ENCODE measurements at places on chromosomes 5 and 9.

- DNase-seq, result no peak
Measured at GRCh38 chr9:18855656-18856055, 177.4 kb downstream of the SAXO1 start.

DNA sequence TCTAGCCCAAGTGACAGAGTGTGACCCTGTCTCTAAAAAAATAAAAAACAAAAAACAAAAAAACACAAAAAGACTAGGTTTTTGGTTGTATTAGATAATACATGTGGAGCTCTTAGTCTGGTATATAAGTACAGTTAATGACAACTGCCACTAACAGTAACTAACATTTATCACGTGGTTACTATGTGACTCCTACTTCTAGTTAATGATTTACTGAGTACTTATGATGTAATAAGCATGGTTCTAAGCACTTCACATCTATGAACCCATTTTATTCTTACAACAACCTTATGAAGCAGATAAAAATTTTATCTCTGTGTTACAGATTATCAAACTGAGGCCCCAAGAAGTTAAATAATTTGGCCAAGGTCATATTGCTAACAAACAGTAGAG, 6.1 kb upstream of the TMEFF1 start:
- DNase-seq, result no peak

DNA sequence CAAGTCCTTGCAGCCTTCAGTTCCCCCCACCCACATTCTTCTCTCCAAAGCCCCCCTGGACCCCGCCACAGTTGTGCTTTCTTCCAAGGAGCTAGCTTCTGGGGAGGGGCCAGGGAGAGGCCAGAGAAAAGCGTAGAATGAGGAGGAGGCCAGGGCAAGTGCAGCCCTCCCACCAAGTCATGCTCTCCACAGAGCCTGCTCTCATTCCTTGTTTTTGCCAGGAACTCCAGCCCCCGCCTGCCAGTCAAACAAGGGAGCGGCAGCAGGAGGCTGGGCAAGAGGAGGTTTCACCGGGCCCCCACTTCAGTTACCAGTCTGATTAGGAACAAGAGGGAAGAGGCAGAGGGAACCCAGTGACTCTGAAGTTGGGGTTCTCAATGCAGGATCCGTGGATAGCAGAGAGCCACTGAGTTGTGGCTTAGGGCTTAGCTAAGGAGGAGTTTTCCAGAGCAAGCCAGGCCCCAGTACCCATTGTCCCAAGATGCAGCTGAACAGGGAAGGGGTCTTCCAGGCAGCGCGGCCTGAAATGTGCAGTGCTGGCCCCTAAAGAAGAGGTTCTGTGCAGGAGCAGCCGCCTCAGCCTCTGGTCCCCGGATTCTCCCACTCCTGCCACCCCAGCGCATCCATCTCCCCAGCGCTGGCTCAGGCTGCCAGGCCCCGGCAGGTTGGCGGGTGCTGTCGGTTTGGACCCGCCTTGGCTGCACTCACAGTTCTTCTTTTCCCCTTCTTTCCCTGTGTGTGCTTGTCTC, 120.6 kb downstream of the DAB2IP start:
- DNase-seq, result no peak

DNA sequence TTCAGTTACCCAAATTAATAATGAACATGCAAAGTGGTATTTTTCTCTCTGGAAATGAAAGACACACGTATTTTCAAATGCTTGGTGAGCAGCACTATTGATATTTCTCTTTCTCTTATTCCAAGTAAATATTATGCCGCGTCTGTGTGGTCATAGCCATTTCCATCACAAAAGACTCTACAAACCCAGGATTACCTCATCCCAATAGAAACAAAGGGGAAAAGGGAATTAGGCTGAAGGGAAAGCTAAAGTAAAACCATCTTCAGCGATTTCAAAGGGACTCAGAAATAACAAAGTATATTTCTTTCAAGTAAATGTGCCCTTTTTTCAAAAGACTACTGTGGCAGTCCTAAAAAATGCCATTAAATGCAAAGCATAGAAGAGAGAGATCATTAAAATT, 62.0 kb upstream of the FST start:
- no peak for DNase-seq

DNA sequence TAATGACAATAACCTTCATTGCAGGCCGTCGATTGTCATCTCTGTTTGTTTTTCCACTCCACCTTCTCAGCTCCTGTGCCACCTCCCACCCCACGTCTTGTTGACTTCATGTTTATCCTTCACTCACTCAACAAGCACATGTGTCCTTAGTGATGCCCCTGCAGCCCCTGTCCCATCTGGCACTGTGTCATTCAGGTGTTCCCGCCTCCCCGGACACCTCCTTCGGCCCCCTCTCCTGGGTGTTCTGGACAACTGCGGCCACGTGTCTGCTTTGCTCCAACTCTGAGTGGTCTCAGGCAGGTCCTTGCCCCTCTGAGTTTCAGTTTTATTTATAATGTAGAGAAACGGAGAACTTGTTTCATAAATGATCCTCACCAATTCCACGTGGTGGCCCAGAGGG, 91.0 kb upstream of the COL5A1 start:
- no peak for DNase-seq

DNA sequence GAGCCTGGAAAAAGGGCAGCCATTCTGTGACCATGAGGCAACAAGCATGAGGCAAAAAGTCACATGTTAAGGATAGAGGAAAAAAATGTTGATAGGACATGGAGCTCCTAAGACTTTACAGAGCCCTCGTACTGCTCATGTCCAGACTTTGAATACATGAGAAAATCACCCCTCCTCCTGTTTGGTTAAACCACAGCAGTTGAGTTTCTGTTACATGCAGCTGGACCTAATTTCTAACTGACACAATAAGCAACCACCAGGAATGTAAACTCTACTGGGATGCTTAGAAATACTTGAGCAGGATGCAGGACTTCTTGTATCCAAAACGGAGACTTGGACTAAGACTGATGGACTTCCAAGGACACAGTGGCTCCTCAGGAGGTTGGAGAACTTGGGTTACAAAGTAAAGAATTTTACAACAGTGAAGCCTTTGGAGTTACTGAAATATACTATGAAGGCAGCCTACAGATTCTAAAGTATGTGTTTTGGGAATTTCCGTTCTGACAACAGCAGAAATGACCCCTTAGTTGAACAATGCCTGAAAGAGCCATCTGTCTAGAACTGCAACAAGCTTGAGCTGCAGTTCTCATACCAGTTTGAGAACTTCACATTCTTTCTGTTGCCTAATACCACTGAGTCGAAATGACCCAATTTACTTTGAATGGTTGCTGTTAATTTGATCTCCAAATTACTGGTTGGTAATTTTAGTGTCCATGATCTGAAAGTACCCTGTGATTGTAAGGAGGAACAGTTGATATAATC, 268.9 kb downstream of the PIK3R1 start:
- no peak for DNase-seq

- DNase-seq, result no peak
Measured at GRCh38 chr5:149455889-149456409, 76.9 kb upstream of the IL17B start.

DNA sequence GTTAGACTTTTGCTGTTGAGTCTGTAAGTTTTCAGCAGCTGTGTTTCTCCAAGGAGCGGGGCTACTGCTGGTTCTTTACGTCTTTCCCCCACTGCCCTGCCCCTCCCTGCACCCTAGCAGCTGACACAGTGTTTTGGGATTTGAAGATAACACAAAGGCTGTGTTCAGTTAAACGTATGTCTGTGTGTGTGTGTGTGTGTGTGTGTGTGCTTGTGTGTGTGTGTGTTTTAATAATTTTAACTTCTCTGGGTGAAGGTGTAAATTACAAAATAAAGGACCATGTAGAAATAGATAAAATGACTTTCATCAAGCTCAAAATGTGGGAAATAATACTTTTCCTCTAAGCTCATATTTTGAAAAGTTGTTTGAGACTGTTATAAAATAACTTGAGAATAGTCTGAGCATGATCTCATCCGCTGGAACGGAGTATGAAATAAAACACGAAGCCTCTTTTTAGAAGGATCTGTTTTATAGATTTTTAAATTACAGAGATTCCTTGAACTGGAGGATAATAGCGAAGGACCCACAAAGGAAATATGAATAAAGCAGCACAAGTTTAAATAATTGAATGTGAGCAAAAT, 10.9 kb downstream of the ABL1 start:
- DNase-seq, result no peak

DNA sequence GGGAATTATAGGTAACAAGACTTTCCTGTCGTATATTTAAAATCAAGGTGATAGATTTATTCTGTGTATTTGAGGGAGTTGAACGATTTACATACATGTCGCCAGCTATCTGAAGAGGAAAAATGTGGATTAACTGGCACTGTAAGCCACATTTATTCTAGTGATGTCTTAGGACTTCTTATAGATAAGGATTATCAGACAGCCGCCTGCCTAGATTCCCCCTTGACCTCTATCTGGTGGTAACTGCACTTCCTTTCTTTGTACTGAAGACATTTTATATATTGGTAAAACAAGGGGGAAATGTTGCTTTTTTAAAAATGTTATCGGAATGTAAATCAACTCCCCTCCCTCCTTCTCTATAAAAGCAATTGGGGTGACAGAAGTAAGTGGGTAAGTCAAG, 39.3 kb upstream of the F2RL2 start:
- DNase-seq, result no peak

- no peak for DNase-seq
Measured at GRCh38 chr5:75856056-75856455, 138.8 kb upstream of the POC5 start.

GRCh38 chr9:137379761-137380161, 43.2 kb downstream of the EXD3 start:
- no peak for DNase-seq

GRCh38 chr9:124366476-124367220, 48.6 kb downstream of the PSMB7 start:
- no peak for DNase-seq

GRCh38 chr9:133048595-133048994, 13.2 kb upstream of the CEL start:
- no peak for DNase-seq

GRCh38 chr9:68522131-68522530, 18.6 kb downstream of the TMEM252 start:
- DNase-seq, result no peak

- DNase-seq, result no peak
Measured at GRCh38 chr9:108967916-108968315, 33.7 kb downstream of the ABITRAM start.

DNA sequence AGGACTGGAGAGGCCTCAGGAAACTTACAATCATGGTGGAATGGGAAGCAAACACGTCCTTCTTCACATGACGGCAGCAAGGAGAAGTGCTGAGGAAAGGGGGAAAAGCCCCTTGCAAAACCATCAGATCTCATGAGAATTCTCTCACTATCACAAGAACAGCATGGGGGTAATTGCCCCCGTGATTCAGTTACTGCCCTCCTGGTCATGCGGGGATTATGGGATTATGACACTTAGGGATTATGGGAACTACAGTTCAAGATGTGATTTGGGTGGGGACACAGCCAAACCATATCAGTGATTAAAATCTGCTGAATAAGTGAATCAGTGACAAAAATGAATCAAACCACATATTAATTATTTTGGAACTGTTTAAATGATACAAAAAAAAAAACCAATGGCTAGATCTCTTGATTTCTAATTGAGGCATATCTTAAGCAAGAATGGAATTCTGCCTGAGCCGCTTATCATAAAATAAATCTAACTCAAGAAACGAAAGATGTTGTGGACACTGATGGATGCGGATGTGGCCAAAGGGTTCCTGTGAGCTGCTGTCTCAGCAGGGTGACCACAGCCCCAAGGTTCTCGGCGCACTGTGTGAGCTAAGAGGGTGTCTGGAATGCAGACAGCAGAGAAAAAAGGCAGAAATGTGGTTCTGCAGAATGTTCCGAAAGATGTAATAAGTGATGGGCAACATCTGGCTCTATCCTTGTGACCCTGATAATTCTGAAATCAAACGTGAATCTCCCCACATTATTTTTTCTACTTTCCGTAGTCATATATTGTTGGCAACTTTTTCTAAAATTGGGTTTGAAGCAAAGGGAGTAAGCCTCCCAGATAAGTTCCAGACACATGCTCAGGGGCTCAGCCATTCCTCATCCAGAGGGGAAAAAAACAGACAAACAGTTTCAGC, 107.2 kb upstream of the ICE1 start:
- no peak for DNase-seq

GRCh38 chr9:68530618-68531017, 10.1 kb downstream of the TMEM252 start:
- DNase-seq, result no peak

DNA sequence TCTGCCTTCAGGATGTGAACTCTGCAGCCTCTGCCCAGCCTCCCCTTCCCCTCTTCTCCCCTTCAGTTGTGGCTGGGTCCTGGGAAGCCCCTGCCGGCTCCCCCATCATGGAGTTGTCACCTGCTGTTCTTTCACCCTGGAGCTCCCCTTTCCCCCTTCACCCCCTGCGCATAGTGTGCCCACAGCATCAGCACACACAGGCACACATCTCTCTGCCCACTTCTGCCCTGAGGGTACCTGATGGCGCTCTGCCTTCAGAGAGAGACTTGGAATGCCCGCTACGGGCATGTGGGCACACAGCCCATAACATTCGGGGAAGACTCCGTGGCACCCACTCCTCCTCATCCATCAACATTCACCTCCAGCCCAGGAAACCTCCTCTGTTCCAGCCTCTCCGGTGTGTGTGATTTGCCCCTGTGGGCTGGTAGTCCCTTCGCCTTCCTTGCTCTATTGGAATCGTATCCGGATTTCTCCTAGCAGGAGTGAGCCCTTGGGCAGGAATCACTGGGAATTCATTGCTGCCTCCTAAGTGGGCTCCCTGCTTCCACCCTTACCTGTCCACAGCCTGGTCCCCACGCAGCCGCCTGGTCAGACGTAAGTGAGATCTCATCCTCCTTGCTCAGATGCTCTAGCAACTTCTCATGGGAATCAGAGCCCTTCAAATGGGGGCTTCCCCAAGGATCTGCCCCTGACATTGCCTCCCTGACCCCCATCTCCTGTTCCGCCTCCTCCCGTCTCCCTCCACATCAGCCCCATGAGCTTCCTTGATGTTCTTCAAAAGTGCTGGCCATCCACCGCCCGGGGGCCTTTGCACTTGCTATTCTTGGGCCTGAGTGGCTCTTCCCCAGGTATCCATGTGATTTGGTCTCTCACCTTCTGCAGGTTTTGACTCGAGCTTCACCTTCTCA, 61.5 kb upstream of the CTSL start:
- DNase-seq, result no peak

GRCh38 chr9:79377339-79377855, 194.4 kb upstream of the TLE4 start:
- DNase-seq, result no peak

DNA sequence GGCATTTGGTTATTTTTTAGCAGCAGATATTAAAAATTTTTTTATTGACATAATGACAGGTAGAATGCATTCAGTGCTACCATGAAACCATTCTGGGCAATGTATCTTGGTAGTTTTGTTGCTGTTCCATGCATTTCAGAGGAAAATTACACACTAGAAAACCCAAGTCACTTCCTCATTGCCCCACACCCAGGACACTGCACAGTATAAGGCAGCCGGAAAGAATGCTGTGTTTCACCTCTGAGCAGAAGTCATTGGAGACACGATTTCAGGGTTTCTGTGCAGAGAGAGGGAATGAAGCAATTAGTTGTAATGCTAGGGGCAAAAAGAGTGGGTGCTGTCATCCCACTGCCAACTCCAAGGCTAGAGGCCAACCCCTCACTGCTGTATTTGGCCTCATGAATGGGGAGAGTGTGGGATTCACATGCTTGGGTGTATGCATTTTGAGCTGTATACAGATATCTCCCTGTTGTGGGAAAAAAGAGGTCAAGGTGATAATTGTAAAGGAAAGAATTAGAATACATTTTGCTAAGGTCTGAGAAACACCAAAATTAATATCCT, 290.5 kb downstream of the BNC2 start:
- no peak for DNase-seq
